ENCODE measurements at places on chromosomes 5 and 9.
A peak's percentile ranks its signal among the peaks of the same experiment; 100 is the strongest.

- DNase-seq, result no peak
Measured at GRCh38 chr9:98736226-98736625, 27.5 kb upstream of the GABBR2 start.

DNA sequence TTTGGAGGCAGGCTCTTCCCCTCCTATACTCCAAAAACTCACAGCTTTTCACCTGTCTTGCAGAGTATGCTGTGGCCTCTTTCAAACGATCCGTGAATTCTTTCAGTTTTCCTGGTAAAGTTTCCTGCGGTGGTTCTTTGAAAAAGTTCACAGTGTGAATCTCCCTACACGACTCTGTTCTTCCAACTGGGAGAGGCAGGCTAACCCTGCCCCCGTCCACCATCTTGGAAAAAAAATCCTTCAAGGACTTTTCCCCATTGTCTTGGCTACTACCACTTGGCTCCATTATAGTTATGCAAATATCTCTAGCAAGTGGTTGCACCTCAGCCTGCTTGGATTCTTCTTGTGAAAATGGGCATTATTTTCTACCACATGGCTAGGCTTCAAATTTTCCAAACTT is 382.6 kb downstream of the AGTPBP1 start:
- peak; percentile 9 for DNase-seq

- no peak for DNase-seq
Measured at GRCh38 chr5:144230806-144231205, 60.1 kb downstream of the KCTD16 start.

DNA sequence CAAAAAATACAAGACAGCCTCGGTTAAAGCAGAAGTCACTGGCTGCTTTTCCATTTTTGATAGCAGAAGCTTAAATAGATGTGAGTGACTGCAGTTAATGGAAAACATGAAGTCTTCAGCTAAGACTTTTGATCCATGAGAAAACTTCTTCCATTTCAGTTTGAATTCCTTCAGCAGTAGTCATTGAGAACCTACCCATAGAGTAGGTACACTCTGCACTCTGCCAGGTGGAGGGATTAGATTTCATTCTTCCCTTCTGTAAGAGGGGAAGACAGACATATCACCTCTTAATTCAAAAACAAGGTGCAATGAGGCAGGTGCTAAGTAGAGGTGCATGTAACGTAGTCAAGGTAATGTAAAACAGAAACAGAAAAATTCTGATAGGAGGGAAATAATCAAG is 26.7 kb upstream of the XPA start:
- DNase-seq, result no peak

- DNase-seq, result no peak
Measured at GRCh38 chr9:111431684-111432083, 52.5 kb downstream of the ECPAS start.

GRCh38 chr5:136062366-136063274 is 33.8 kb downstream of the TGFBI start:
- DNase-seq, result no peak

GRCh38 chr5:96984506-96985192 is 48.8 kb downstream of the LNPEP start:
- no peak for DNase-seq

- no peak for DNase-seq
Measured at GRCh38 chr5:163571744-163572143, 66.3 kb downstream of the MAT2B start.

DNA sequence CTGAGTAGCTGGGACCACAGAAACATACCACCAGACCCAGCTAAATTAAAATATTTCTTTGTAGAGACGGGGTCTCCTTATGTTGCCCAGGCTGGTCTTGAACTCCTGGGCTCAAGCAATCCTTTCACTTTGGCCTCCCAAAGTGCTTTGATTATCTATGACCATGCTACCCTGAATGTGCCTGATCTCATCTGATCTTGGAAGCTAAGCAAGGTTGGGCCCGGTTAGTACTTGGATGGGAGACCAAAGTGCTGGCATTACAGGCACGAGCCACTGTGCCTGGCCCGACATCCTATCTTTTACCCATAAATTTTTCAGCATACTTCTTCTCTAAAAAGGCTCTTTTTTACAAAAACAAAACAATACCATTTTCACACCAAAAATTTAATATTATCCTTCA is 137.0 kb upstream of the LRRTM2 start:
- DNase-seq, result no peak

DNA sequence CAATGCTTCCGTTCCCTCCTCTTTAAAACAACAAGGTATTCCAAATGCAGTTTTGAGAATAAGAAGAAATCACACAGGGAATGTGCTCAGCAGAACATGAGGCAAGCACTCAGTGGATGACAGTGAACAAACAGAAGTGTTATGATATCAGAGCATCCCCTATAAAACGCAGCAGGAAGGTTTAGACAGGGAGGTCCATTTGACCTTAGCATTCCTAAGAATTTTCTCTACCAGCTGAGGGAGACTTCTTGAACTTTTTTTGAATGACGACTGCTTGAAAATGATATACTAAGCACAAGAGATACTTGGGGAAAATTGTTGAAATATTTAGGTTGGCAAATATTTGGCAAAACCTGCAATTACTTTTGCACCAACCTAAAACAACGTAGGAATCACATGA is 3.9 kb downstream of the AMACR start:
- no peak for DNase-seq

DNA sequence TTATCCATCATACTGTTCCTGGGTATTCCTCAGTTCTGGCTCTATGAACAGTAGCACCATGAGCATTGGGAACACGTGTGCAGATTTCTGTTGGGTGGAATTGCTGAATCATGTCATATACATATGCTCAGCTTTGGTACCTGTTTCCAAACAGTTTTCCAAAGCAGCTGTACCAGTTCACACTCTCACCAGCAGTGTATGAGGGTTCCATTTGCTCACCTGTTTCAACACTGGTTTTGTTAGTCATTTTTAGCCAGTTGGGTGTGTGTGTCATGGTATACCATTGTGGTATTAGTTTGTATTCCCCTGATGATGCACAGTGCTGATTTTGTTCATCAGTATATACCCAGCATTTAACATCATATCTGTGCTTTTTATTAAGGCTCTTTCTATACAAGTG is 56.7 kb upstream of the ECM2 start:
- no peak for DNase-seq

DNA sequence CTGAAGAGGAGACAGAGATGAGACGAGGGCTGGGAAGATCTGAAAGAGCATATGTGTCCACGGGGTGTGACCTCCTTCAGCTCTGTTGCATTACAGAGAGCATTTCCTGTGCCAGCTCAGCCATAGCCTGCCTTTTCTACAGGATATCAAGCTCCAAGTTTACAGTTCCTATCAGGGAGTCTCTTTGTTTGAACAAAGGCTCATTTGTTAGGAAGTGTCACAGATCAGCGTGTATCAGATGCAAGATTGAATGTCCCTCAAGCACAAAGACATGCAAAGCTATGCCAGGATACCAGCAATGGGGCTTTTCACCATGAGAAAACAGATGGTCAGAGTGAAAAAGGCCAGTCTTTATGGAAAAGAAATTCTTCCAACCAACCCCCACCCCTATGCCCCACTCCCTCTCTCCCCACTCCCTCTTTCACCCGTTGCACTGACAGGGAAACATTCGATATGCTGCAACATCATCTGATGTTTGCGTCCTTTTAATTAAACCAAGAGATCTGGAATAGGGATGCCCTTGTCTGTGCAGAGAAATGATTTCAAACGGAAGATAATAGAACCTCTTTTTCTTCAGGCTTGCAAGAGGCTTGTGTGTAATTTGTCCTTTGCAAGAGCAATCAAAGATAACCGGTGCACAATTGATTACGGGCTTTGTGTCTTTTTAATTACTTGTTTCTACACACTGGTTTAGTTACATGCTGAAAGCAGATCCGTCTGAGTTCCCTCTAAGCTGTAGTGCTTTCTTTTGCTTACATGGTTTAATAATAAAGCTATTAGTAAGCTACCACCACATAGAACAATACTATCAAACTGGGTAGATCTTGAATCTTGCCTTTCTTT is 263.1 kb upstream of the RGMB start:
- DNase-seq, result no peak

Measured in NT2/D1 (cell line).